ENCODE measurements at places on chromosomes 5 and 9.
A peak's percentile ranks its signal among the peaks of the same experiment; 100 is the strongest.

GRCh38 chr9:131614340-131614915, 69.1 kb downstream of the PRRT1B start:
- no peak for DNase-seq

DNA sequence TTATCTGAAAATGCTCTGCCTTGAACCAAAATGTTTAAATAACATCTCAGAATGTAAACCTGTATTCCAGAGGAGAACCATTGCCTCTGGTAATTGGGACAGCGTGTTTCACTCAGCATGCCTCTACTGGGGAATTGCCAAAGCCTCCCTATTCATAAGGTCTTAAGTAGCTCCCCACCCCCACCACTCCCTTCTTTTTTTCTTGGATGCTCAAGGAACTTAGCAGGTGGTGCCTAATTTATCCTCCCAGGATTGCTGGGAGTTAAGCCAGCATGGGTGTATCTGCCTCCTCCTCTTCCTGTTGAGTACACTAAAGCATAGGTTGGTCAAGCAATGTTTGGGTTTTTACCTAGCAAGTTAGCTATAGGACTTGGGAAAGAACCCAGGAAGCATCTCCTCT, 220.2 kb downstream of the DMAC1 start:
- no peak for DNase-seq

- no peak for DNase-seq
These were observed 612.1 kb upstream of the CDH6 start for GRCh38 chr5:30581198-30581935.

DNA sequence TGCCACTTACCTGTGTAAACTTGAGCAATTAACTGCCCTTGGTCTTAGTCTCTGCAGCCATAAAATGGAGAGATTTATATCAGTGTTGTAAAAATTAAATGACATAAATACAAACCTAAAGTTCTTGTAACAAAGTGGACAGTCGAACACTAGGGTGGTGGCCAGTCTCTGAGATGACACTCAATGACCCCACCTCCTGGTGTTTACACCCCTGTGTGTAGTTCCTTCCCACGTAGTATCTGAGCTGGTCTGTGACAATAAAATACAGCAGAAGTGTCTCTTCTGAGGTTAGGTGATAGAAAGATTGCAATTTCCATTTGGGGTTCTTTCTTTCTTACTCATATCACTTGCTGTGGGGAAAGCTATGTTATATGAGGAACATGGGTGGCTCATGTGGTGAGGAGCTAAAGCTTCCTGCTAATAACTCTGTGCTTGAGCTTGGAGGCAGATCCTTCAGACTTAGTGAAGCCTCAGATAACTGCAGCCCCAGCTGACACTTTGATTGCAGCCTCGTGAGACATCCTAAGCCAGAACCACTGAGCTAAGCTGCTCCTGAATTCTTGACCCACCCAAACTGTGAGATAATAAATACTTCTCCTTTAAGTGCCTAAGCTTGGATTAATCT, 173.4 kb upstream of the CHD1 start:
- no peak for DNase-seq

- no peak for DNase-seq
These were observed 32.5 kb upstream of the ABLIM3 start for GRCh38 chr5:149108651-149109280.

- no peak for DNase-seq
These were observed 47.3 kb upstream of the ACTBL2 start for GRCh38 chr5:57529864-57530263.

DNA sequence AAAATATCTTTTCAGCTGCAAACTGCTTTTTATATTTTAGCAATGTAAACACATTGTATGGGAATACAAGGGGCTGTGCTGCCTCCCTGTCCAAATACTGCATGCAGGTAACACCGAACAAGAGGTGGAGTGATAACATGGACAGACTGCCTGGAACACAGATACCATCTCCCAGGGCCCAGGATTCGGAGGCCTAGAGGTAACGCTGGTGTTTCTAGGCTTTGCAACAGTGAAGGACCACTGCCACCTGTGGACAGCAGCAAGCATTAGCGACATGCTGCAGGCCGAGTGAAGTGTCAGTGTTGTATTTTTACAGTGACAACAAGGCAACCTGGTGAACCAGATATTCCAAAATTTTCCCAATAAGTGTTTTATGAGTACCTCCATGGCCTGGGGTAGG, 379.1 kb downstream of the DMRT2 start:
- no peak for DNase-seq

- DNase-seq: peak; percentile 69
These were observed 19.8 kb downstream of the IL12B start for GRCh38 chr5:159310511-159310910.

DNA sequence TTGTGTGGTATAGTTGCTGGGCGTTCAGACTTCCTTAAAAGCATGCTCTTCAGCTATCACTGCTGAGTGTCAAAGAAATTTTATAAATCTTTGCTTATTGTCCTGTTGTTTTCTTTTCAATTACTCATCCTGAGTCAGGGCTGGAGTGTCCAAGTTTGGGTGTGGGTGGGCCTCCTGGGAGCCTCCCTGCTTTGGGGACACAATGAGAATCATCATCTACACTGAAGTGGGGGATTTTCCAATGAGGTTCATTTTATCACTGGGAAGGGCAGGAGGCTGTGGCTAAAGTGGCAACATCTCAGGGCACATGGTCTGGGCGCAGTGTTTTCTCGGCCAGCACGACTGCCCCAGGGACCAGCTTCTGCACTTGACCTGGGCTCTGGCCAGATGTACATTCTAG, 19.5 kb downstream of the GFPT2 start:
- no peak for DNase-seq

DNA sequence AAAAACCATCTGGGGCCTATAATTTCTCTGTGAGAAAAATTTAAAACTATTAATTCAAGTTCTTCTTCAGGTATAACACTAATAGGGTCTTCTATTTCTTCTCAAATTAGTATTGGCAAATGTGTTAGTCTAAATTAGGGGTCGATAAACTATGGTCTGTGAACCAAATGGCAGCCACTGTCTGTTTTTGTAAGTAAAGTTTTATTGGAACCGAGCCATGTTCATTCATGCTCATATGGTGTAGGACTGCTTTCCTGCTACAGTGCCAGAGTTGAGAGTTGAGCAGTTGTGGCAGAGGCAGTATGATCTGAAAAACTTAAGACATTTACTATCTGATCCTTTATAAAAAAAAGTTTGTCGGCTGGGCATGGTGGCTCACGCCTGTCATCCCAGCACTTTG, 29.1 kb downstream of the SEC61B start:
- DNase-seq: no peak

DNA sequence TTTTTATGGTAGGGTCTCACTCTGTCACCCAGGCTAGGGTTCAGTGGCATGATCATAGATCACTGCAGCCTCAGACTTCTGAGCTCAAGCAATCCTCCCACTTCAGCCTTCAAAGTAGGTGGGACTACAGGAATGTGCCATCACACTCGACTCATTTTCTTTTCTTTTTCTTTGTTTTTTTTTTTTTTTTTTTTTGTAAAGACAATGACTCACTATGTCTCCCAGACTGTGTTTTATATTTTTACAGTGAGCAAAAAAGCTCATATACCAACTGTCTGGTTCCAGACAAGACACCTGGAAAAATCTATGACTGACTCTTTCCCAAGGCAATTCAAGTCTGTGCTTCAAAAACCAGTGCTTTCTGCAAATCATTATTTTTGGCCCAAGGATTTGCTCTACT, 10.8 kb upstream of the FOXD1 start:
- no peak for DNase-seq

GRCh38 chr5:174172152-174172551, 126.6 kb downstream of the NSG2 start:
- peak; percentile 75 for DNase-seq

DNA sequence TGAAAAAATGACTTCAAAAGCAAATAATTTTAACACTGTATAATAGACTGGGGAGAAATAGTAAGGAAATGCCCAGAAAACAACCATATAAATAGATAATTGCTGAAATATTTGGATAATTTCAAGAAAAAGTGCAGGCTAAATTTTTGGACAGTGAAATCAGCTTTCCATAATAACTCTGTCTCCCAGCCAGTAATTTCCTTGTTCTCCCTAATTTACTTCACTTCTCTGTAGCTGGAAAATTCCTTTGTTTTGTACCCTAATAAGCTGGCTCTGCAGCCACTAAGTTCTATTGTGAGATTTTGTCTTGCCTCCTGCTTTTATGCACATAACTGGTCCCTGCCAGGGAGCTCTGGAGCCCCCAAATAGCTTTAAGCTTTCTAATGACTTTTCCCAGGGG, 27.7 kb downstream of the PRDM6 start:
- no peak for DNase-seq

- no peak for DNase-seq
These were observed 1635.4 kb upstream of the C9orf72 start for GRCh38 chr9:29208670-29209069.

- DNase-seq: no peak
These were observed 20.4 kb downstream of the DDX4 start for GRCh38 chr5:55758231-55758630.

DNA sequence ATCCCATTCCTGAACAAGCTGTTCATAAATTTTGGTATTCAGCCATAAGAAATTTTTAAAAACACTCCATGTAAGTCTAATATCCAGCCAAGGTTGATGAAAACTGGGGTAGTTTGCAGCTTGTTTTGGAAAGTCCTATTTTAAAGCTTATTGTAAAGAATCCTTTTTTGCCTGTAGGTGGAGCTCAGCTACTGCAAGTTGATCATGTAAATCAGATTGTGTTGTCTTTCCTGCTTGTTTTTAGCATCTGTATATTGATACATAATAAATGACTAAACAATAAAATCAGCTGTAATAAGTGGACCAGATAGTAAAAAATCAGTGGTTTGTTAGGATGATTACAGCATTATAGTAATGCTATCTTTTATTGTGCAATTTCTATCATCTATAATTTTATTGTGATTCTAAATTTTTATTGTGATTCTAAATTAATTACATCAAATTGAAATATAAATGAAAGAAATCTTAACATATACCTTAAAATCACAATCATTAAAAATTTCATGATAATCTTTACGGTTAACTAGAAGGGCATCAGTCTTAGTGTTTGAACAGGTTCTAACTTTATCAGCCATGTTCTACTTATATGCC, 42.4 kb downstream of the CWC27 start:
- DNase-seq: no peak

DNA sequence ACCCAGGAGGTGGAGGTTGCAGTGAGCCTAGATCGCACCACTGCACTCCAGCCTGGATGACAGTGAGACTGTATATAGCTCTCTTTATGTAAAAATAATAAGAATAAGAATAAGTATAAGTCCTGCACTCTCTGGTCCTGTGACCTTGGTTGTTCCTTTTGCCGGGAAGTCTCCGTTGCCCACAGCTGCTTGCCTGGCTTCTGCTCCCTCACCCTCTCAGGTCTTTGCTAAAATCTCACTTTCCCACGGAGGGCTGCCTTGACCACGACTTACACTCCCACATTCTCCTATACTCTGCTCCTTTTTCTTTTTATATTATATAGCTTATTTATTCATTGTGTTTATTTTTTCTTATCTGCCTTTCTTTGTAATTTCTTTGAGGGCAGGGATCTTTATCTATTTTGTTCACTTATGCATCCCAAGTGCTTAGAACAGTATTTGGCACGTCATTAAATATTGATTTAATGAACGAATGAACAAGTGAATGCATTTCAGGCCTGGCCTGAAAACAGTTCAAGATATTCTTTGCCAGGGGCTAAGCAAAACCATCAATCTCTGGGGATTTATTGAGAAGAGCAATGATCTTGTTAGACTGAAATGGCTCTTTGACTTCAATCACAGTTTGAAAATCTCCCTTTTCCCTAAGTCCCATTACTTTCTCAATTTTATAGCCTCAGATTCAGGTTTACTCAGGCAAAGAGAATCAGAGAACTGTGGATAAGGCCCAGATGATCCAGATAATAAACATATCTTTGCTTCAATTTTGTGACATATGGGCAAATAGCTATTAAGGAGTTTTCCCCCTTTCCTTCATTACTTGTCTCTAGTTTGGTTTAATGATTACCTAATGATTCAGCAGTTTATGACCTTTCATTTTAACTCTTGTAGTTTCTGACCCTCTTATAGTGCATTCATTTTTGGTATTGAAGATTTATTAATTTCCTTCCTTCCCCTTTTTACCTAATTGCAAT, 60.8 kb upstream of the TMC1 start:
- no peak for DNase-seq

- no peak for DNase-seq
These were observed 156.8 kb downstream of the DCP2 start for GRCh38 chr5:113133211-113133975.

DNA sequence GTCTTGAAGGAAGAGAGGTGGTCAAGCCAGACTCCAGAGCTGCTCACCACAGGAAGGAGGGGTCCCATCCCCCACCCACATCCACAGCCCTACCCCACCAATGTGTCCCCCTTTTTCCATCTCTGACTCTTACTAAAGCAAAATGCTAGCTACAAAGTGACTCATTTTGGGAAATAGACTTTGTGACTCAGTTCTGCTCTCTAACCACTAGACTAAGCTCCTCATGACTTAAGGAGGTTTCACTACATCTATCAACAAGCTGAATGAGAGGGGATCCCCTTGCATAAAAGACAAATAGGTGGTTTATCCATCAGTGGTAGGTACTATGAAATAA, 35.1 kb upstream of the ADRB2 start:
- no peak for DNase-seq

- DNase-seq: no peak
These were observed 118.6 kb downstream of the SPEF2 start for GRCh38 chr5:35736280-35736679.

DNA sequence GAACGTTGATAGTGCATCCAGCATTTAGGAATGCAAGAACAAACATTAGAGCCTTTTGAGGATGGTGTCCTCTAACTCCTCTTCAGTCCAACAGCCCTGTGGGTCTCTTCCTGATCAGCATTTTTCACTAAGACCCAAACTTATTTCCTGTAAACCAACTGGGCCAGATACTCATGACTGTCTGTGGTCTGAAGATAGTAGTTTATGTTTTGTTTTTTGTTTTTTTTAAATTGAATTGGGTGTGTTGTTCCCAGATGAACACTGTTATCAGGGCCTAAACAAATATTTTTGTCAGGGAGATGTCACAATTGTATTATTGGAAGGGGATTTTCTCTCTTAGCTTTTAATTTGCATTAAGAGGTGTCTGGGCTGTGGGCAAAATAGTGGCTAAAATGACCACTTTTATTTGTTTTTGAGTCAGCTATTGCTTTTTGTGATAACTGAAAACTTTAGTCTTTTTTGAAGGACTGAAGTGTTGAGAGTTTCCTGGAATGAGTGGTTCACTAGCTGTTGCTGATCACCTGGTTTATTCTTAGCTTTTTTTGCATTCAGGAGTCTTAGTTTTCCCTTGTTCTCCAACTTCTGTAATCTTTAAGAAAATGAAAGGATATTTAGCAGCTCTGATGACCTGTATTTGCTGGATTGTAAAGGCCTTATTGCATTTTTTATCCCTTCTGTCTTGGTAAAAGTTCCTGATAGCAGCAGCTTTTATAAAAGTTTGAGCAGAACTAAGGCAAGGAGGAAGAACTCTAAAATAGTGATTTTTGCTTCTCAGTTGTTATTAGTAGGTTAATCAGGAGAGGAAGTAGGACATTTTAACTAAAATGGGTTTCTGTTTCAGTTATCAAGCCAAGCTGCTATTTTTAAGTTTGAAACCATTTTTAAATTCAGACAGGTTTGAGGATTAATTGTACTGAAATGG, 5.5 kb downstream of the MAN2A1 start:
- DNase-seq: no peak

GRCh38 chr9:86716326-86716922, 230.9 kb downstream of the GAS1 start:
- no peak for DNase-seq

- no peak for DNase-seq
These were observed 73.4 kb downstream of the GABBR2 start for GRCh38 chr9:98635374-98635773.

- DNase-seq: no peak
These were observed 732.0 kb upstream of the CTNND2 start for GRCh38 chr5:12636209-12636608.

Measured in ecto neural progenitor cell (in vitro differentiated cells).